ENCODE measurements at places on chromosomes 2 and 18.

DNA sequence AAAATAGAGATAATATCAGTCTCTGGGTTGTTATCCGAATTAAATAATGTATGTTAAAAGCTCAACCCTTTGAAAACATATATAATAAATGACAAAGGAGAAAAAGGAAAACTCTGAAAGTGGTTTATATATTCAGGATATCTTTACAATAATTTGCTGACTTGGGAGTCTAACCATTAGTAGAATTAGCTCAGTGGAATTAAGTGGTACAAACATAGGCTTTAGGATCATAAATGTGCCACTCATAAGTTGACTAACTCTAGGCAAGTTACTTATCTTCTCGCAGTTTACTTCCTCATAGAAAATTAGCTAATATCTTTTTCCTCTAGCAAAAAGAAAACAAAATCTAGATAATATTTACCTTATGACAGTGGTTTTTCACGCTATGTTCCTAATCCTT is 44.6 kb downstream of the HEATR5B start:
- H3K27me3 ChIP-seq: no peaks in the 10 kb centered on the region
- H3K27ac ChIP-seq: no peak overlapping the region
- no peaks in the 10 kb centered on the region for H3K4me1 ChIP-seq
- peaks cover 37% of the 10 kb centered on the region for H3K36me3 ChIP-seq
- DNase-seq: no peak
- H3K4me3 ChIP-seq: no peak overlapping the region

- DNase-seq: no peak
Measured at GRCh38 chr2:208674919-208675318, 268.3 kb downstream of the PTH2R start.

- no peaks in the 10 kb centered on the region for H3K36me3 ChIP-seq
- H3K27ac ChIP-seq: no peak overlapping the region
- no peak for DNase-seq
- H3K4me3 ChIP-seq: no peak overlapping the region
- peaks cover 24% of the 10 kb centered on the region for H3K27me3 ChIP-seq
Measured at GRCh38 chr2:28539118-28539541, 43.3 kb downstream of the PLB1 start.

GRCh38 chr18:32966141-32966540 is 193.3 kb upstream of the KLHL14 start:
- H3K4me3 ChIP-seq: no peak overlapping the region
- H3K36me3 ChIP-seq: no peaks in the 10 kb centered on the region
- H3K27ac ChIP-seq: no peak overlapping the region
- DNase-seq: no peak
- no peaks in the 10 kb centered on the region for H3K4me1 ChIP-seq
- H3K27me3 ChIP-seq: no peaks in the 10 kb centered on the region

GRCh38 chr2:47230418-47230817 is 75.3 kb upstream of the STPG4 start:
- peaks cover 18% of the 10 kb centered on the region for H3K27me3 ChIP-seq
- no peak overlapping the region for H3K4me3 ChIP-seq

GRCh38 chr2:98759338-98759737 is 28.4 kb upstream of the MGAT4A start:
- H3K36me3 ChIP-seq: peaks cover 3% of the 10 kb centered on the region
- H3K4me3 ChIP-seq: no peak overlapping the region
- no peak overlapping the region for H3K27ac ChIP-seq
- no peaks in the 10 kb centered on the region for H3K27me3 ChIP-seq
- peaks cover 64% of the 10 kb centered on the region for H3K4me1 ChIP-seq

GRCh38 chr2:150759531-150759930 is 272.1 kb upstream of the RND3 start:
- H3K4me1 ChIP-seq: no peaks in the 10 kb centered on the region
- no peak overlapping the region for H3K4me3 ChIP-seq
- no peak for DNase-seq
- peaks cover under 1% of the 10 kb centered on the region for H3K36me3 ChIP-seq

GRCh38 chr2:206693399-206694137 is 24.6 kb downstream of the DYTN start:
- H3K27ac ChIP-seq: no peak overlapping the region
- peaks cover 4% of the 10 kb centered on the region for H3K36me3 ChIP-seq
- H3K4me1 ChIP-seq: no peaks in the 10 kb centered on the region
- DNase-seq: peak; percentile 26
- peaks cover 4% of the 10 kb centered on the region for H3K27me3 ChIP-seq

DNA sequence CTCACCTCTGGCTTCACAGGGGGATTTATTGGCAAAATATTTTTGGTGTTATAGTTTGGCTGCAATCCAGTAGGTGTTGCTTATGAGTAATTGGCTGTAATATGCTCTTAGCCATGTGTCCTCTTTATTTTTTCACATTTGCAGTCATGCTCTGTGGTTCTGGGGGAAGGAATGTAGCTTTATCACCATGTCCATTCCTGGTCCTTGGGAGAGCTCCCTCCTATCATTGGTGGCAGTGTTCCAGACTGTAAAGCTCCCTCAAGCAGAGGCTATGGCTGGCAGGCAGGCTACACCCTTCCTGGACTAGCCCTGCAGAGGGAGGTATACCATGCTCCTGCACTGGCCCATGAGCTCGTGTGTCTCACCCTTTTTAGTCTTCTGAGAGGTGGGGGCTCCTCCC is 120.0 kb upstream of the FSIP2 start:
- H3K27me3 ChIP-seq: no peaks in the 10 kb centered on the region
- no peak overlapping the region for H3K4me3 ChIP-seq
- no peaks in the 10 kb centered on the region for H3K4me1 ChIP-seq
- no peak overlapping the region for H3K27ac ChIP-seq

DNA sequence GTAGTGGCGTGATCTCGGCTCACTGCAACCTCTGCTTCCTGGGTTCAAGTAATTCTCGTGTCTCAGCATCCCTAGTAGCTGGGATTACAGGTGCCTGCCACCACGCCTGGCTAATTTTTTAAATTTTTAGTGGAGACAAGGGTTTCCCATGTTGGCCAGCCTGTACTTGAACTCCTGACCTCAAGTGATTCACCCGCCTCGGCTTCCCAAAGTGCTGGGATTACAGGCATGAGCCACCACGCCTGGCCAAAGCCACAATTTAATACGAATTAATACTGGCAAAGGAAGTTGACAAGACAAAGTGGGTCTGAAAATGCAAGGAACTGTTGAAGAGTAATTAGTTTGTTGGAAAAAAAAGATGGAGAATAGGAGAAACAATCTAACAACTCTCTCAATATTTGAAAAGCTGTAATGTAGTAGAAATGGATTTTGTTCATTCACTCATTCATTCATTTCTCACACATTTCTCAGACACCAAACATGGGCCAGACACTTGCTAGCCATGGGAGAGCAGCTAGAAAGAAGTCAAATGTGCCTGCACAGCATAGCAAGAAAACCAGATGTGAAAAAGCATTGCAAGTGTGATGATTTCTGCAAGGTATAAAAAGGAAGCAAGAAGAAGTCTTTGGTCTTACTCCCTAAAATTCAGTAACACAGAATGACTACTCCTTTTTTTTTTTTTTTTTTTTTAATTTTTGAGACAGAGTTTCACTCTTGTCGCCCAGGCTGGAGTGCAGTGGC is 39.4 kb upstream of the ATL2 start:
- DNase-seq: no peak
- peaks cover 31% of the 10 kb centered on the region for H3K27me3 ChIP-seq
- H3K4me3 ChIP-seq: no peak overlapping the region
- H3K27ac ChIP-seq: no peak overlapping the region

GRCh38 chr18:45557287-45557686 is 58.0 kb upstream of the SLC14A2 start:
- H3K27me3 ChIP-seq: peaks cover 20% of the 10 kb centered on the region
- no peak for DNase-seq

GRCh38 chr2:207938886-207939285 is 86.4 kb downstream of the PLEKHM3 start:
- DNase-seq: no peak
- peaks cover 12% of the 10 kb centered on the region for H3K4me1 ChIP-seq

- no peak overlapping the region for H3K4me3 ChIP-seq
- no peaks in the 10 kb centered on the region for H3K4me1 ChIP-seq
- H3K36me3 ChIP-seq: no peaks in the 10 kb centered on the region
- no peak overlapping the region for H3K27ac ChIP-seq
Measured at GRCh38 chr18:48660346-48661228, 121.8 kb downstream of the CTIF start.

DNA sequence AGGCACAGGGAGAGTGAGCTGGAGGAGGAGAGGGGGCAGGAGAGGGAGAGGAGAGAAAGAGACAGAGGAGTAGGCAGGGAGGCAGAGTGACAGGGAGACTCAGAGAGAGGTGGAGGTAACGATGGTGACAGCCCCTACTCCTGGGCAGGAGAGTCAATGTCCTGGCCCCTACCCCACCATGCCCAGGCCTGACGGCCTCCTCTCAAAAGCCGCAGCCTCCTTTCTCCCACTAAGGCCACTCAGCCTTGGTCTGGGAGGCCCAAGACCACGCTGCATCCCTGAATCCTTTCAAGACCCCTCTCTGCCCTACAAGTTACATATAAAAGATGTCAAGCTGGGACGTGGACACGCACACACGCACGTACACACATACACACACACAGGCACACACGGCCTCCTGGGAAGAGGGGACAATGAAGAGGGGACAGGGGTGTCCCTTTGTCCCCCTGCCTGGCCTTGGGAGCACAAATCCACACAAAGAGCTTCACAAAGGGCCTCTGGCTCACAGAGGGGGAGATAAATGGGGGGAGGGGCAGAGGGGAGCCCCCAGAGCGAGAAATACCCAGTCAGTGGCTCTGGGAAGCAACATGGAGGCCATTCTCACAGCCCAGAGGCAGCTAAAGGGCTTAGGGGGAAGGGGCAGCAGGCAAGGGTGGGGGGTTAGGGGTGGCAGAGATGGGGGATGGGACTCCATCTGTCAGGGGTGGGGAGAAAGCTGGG is 19.5 kb upstream of the TNS1 start:
- H3K4me3 ChIP-seq: no peak overlapping the region
- H3K4me1 ChIP-seq: no peaks in the 10 kb centered on the region
- no peak for DNase-seq
- no peaks in the 10 kb centered on the region for H3K27me3 ChIP-seq
- no peaks in the 10 kb centered on the region for H3K36me3 ChIP-seq

DNA sequence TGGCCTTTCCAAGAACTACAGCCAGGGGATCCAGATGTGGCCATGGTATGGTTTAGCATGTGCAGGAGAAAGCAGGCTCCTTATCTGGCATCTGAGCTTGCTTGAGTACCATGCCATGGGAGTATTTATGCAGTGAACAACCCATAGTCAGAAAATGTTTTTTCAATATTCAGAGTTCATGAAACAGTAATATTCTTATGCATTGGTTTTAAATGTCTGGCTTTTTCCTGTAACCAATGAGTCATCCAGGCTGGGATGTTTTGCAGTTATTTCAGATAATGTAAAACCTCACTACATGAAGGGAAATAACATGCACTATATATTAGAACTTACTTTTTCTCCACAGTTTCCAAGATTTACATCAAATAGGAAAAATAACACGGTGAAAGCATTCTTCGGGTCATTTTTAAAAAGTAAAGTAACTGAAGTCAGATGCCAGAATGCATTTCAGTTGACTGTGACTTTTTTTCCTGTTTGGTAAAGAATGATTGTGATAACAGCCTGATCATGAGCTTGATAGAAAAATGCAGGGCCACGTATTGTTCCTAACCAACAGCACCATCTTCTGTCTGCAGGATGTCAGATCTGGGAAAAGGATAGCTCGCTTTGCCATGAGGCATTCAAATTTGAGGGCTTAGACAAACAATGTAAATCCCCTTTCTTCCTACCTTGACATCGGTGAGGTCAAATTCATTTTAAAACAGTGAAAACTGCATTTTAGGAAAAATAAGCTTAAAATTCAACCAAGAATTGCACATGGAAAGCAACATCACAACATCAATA is 152.8 kb downstream of the DSC3 start:
- H3K4me3 ChIP-seq: no peak overlapping the region
- H3K27me3 ChIP-seq: no peaks in the 10 kb centered on the region
- no peaks in the 10 kb centered on the region for H3K36me3 ChIP-seq
- H3K4me1 ChIP-seq: no peaks in the 10 kb centered on the region

DNA sequence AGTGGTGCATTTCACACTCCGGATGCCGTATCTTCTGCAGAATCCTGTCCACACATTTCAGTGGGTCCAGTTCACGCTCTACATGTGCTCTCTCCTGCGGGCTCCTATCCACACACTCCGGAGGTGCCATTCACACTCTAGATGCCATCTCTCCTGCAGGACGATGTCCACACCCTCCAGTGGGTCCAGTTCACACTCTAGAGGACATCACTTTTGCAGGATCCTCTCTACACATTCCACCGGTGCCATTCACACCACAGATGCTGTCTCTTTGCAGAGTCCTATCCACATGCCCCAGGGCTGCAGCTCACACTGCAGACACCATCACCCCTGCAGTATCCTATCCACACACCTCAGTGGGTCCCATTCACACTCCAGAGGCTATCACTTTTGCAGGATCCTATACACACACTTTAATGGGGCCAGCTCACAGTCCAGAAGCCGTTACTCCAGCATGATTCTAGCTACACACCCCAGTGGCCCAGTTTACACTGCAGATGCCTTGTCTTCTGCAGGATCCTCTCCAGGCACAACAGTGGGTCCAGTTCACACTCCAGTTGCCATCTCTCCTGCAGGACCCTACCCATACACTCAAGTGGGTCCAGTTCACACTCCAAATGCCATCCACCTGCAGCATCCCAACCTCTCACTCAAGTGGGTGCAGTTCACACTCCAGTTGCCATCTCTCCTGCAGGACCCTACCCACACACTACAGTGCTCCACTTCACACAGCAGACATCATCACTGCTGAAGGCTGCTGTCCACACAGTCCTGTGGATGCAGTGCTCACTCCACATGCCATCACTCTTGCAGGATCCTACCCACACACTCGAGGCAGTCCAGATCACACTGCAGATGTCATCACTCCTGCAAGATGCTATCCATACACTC is 2.1 kb upstream of the PXDN start:
- no peak overlapping the region for H3K27ac ChIP-seq
- H3K4me1 ChIP-seq: no peaks in the 10 kb centered on the region
- no peaks in the 10 kb centered on the region for H3K36me3 ChIP-seq
- peaks cover 37% of the 10 kb centered on the region for H3K27me3 ChIP-seq

GRCh38 chr2:54858021-54858681 is 134.7 kb downstream of the EML6 start:
- H3K27me3 ChIP-seq: peaks cover 9% of the 10 kb centered on the region
- no peaks in the 10 kb centered on the region for H3K36me3 ChIP-seq
- no peak for DNase-seq
- H3K27ac ChIP-seq: no peak overlapping the region
- H3K4me1 ChIP-seq: no peaks in the 10 kb centered on the region

DNA sequence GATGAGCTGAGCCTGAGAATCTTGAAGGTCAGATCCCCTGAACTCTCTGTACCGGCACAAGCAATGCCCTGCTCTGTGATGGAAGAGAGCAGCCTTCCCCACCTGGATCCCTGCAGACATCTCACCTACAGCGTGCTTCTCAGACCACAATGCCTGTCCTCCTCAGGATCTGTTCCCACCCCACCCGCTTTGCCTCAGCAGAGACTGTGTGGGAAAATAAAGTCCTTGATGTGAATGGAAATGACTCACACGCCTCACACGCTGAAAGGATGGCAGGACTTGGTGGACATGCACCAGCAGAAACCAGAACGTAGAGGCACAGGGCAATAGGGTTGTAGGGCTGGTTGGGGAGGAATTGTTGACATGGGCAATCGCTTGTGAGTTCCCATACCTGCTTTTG is 117.9 kb upstream of the POU3F3 start:
- H3K4me1 ChIP-seq: no peaks in the 10 kb centered on the region
- no peaks in the 10 kb centered on the region for H3K27me3 ChIP-seq
- H3K36me3 ChIP-seq: no peaks in the 10 kb centered on the region
- H3K4me3 ChIP-seq: no peak overlapping the region

GRCh38 chr2:27249159-27249890 is 13.5 kb downstream of the SLC30A3 start:
- H3K4me3 ChIP-seq: no peak overlapping the region
- DNase-seq: no peak
- H3K27ac ChIP-seq: no peak overlapping the region
- H3K4me1 ChIP-seq: no peaks in the 10 kb centered on the region
- H3K27me3 ChIP-seq: peaks cover 30% of the 10 kb centered on the region
- H3K36me3 ChIP-seq: no peaks in the 10 kb centered on the region
